ENCODE measurements at places on chromosomes 12 and 14. TPM values are rescaled to one million over a fixed set of nuclear protein-coding genes. Genes with fewer than 3 reads are reported as not detected.

- no peak for DNase-seq
Observed at GRCh38 chr12:80412343-80412953, 31.6 kb upstream of the PTPRQ start.

GRCh38 chr14:104515059-104515810 lies 64.3 kb upstream of the C14orf180 start:
- DNase-seq = no peak

DNA sequence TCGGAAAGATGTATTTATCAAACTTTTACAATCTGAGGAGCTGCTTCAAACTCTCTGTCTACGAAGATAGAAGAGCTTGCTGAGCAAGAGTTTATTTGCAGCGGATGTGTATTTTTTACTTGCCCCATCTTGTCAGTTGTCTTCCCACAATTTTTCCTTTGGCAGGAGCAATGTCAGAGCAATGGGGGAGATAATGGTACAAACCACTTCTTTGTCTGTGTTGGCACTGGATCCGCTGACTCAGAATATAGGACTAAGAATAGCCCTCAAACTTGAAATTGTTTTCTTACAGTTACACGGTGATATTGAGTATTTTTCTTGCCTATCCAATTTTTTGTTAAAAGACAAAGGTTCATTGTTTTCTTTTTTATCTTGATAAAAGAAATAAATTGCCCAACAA lies 27.6 kb downstream of the HELB start:
- no peak for DNase-seq

KLRK1 gene
- 0.23 TPM for polyA plus RNA-seq

All from right renal cortex interstitium (tissue), 3 donors.